ENCODE measurements at places on chromosomes 4 and X.

- DNase-seq, result no peak
These were observed 75.7 kb downstream of the HTRA3 start for GRCh38 chr4:8345053-8345945.

DNA sequence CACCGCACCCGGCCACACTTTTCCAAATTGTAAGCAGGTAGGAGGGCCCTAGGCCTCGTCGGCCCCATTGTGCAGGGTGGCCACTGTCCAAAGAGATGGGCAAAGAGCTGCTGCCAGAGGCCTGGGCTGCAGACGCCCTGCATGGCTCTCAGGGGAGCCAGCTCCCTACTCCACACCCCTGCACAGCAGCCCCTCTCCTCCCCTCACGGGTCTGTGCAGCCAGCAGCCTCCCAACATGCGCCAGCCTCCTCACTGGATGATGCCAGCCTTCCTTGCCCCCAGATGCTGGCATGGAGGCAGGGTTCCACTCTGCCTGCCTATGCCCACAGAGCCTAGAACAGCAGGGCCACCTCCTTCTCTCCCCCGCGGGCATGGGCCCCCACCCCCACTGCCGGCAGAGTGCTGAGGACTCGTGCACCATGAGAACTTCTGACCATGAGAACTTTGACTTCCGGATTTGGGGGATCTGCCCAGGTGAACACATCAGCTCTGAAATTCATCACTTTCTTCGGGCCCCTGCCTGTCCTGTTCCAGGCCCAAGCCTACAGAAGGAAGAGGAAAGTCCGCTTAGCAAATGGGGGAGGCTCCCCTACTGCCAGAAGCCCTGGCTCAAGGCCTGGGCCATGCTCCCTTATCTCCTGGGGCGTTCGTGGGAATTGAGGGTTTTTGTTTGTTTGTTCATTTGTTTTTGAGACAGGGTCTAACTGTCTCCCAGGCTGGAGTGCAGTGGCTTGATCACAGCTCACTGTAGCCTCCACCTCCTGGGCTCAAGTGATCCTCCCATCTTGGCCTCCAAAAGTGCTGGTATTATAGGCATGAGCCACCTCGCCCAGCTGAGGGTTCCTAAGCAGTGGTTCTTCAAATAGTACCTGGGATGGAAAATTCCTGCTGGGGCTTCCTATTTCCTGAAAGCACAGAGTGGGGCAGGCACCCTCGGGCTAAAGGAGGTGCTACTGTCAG lies 8.0 kb downstream of the IRAK1 start:
- no peak for DNase-seq

- DNase-seq, result no peak
These were observed 162.5 kb downstream of the ATP10D start for GRCh38 chr4:47647544-47647943.

- no peak for DNase-seq
These were observed 645.7 kb downstream of the TLL1 start for GRCh38 chr4:166518776-166519175.

- DNase-seq, result no peak
These were observed 143.6 kb upstream of the TEX13C start for GRCh38 chrX:125175991-125176584.

- no peak for DNase-seq
These were observed 13.3 kb upstream of the CENPU start for GRCh38 chr4:184747034-184747830.

DNA sequence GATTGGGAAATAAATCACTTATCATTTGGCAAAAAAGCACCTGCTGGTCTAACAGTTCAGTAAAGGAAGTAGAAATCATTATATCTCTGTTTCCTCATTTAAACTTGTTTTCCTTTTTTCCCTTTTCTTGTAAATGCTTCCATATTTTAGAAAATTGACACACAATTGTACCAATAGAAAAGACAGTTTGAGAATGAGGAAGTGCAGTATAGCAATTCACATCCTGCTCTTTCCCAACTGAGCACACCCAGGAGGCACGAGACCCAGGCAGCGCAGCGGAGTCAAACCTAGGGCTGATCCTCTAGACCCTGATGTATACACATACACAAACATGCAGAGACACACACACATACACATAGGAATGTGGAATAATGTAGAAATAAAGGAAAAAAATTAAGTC lies 74.8 kb upstream of the PACRGL start:
- DNase-seq, result no peak

DNA sequence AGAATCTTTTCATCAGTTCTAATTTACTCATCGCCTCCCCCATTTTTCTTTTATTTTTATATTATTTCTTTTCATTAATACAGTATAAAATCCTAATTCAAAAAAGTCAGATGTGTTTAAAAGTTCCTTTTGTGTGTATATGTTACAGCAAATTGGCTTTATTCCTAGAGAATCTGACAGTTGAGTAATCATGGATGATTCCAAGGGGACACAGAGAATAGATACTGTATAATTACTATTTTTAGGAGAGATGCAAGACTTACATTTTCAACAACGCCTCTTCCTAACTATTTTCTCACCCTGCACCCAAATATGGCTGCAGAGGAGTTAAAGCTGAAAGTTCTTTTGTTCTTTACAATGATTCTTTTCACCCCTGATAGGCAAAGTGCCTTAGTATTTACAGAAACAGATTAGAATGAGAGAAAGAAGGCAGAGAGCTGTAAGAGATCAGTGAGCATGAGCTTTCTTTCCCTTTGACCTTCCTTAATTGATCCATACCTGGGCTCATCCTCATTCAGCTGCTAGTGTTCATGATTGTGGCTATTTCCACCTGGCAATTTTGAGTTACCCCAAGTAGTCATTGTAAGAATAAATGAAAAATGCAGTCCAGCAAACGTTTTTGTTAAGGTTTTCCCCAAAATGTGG lies 210.8 kb downstream of the SLC4A4 start:
- DNase-seq, result no peak

GRCh38 chr4:4472344-4472958 lies 69.4 kb downstream of the STX18 start:
- DNase-seq, result no peak

DNA sequence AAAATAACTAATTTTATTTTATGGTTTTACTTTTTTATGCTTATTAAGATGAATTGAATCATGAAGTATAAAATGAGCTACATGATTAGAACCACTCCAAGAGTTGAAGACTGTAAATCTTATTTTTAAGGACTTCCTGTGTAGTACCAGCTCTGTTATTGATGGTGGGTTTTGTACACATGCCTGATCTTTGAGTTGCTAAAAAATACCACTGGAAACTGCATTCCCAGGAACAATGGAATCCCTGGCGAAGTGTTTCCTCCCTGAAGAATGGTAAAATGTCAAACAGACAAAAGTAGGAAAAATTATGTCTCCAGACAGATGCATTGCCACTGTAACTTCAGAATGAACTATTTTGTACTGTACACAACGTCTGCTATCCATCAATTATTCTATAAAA lies 935.4 kb upstream of the TENM3 start:
- DNase-seq, result no peak

DNA sequence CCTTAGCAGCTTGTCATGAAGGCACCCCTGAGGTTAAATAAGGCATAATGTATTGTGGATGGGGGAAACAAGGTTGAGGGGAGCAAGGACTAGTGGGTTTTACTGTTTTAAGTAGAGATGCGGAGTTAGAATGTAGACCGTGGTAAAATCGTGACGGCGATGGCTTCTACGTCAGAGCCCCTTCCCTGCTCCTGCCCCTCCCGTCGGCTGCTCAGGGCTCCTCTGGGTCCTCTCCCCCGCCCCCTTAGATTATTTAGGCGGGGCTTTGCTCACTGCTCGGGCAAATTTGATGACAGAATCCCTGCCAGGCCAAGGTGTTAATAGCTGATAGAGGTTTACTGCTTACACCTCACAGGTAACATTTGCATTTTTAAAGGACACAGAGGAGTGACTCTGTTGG lies 2.3 kb downstream of the FRMPD3 start:
- no peak for DNase-seq
